ENCODE measurements at places on chromosomes 6 and 20.

- DNase-seq = peak; percentile 42
These were observed 18.7 kb downstream of the ZNF451 start for GRCh38 chr6:57108691-57109090.

DNA sequence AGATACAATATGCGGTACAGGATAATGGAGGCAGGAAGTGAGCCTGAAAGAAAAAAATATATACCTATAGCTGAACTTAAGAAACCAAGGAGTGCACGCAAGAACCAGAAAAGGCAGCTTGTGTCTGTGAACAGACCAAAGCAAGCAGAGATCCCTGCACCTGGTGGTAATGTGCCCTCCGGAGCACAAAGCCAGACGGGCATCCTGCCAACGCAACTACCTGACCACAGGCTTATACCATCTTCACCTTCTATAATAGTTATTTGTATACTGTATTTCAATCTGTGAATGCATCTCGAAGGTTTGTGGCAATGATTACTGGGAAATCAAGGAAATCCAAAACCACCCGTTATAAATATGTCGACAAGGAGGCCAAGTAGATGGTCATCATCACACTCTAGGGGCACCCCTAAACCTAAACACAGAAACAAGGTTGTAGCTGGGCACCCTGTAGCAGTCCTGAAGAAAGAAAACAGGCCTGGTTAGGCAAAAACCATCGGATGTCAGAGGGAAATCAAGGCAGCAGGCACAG, 801 bp downstream of the FBXL4 start:
- peak; percentile 18 for DNase-seq

DNA sequence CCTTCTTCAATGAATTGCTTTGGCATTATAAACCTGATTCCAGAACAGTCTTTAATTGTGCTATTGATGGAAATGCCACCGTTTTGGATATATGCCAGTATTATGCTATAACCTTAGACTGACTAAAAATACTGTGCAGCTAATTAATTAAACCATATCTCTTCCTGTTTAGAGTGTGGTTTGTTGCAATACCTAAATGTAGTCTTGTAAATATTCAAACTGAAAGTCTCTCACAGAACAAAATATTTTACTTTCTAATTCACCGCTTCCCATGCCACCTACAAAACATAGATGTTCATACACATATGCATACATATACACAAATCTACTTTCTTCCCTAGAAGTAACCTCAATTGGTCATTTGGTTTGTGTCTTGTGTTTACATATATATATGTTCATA, 126.6 kb downstream of the SIM1 start:
- no peak for DNase-seq

DNA sequence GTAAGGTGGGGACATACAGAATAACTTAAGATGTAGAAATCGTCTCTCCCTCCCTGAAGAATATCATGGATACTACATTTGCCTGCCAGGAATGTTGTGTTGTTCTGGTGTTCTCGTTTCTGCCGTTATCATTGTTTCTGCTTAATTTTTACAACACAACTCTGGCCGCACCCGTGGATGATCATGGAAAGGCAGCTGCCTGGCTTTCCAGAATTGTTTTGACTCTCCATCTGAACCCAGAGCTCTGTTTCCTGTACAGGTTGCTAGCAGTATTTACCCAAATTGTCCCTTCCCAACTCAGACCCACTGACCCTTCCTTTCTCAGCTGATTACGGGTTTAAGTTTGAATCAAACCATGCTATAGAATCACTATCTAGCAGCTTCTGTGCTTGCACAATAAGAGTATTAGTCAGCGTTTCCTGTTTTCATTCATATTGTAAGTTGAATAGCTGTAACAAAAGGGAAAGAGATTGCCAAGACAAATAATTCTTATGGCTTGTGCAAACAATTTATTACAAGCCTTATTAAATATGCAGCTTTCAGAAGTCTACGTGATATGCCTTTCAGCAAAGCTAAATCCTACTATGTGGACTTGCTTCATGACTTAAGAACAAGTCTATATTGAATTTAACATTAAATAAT, 139.0 kb downstream of the MTHFD1L start:
- DNase-seq = no peak

GRCh38 chr20:37948956-37949355, 46.0 kb downstream of the VSTM2L start:
- DNase-seq = no peak

GRCh38 chr6:166278579-166279392, 29.4 kb downstream of the PRR18 start:
- no peak for DNase-seq

GRCh38 chr6:158642097-158642601, 2.4 kb downstream of the DYNLT1 start:
- DNase-seq = no peak

DNA sequence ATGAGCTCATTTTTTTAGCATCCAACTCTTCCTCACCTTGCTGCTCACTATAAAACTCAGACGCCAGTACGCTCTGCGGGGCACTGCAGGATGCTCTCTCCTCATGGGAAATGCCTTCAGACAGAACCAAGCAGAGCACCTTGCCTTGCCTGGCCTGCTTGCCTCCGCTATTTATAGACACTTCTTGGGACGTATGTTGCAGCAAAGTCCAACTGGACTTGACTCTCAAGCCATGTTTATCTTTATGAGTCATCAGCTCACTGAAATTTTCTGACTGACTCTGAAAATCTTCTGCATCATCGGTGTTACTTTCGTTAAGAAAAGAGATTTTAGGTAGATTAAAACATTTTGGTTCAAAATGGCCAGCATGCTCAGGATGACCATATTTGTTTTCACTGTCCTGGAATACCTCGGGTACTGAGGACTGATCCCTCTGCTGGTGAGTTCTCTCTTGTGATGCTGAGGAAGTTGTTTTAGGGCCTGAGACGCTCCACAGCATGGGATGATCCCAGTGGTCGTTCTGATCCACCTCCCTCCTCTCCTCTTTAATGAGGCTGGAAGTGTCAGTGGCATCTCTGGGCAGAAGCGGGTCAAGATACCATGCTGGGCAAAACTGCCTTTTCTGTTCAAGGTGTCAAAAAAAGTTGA, 204.5 kb downstream of the KIF16B start:
- no peak for DNase-seq

GRCh38 chr6:123830120-123830519, 26.5 kb downstream of the NKAIN2 start:
- no peak for DNase-seq

DNA sequence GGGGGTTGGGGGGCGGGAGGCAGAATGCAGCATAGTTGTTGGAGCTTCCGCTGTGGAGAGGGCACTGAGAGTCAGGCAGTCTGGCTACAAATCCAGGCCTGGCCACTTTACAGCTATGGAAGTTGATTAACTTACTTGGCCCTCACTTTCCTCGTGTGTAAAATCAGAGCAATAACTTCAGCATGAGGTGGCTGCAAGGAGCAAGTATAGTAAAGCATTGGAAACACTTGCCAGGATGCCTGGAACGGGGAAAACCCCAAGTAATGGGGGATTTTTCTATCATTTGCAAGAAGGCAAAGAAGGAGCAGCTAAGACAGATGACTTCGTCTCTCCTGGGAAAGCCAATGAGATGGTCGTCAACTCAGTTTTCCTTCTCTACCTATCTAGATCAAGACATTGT, 35.8 kb downstream of the AGPAT4 start:
- DNase-seq = no peak

DNA sequence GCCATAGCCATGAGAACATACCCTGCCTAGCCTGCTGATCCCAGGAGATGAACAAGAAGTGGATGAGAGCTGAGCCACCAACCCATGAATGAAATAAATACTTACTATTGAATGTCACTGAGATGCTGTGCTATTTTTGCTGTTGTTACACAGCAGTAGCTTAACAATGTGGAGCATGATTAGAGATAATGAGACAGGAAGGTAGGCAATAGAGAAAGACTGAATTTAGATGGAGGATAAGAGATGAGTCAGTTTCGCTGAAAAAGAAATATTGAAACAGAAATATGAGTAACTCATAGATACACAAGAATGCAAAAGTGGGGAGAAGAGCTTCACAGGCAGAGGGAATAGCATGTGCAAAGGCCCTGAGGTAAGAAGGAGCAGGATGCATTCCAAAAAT, 94.9 kb upstream of the TOP1 start:
- no peak for DNase-seq

GRCh38 chr6:41589223-41589622, 43.0 kb downstream of the FOXP4 start:
- no peak for DNase-seq

- DNase-seq = no peak
These were observed 19.0 kb upstream of the DCDC2 start for GRCh38 chr6:24376871-24377270.

DNA sequence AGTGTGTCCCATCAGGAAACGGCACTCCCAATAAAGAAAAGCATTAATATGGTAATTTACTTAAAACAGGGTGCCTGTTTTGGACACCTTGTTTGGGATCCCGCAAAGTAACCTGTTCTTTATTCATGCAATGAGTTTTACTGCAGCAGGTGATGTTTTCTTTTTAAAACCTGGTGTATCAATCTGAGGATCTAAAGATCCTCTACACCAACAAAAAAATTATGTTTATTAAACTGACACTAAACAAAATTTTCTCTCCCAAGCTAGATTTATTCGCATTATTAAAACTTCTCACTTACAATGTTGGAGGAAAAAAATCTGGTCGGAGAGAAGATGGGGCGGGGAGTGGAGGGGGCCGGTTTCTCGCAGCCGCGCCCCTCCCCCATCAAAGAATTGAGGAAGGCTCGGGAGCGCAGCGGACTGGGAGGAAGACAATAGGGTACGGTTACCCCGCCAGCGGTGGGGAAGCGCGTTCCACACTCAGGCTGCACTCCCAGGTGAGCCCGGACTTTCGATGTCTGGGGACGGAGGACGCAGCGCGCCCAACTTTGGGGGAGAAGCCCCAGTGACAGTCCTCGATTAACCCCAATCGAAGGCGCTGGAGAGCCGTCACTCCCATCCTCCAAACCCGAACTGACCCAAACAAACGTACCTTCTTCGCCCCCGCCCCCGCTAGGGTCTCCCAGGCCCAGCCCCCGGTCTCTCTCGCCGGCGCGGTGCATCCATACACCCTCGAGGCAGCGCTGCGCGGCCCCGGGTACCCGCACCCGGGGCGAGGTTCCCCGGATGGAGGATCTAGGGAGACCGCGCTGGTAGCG, 1.3 kb downstream of the CD24 start:
- DNase-seq = peak; percentile 49

GRCh38 chr20:59939879-59940128, 301 bp downstream of the PPP1R3D start:
- no peak for DNase-seq

GRCh38 chr6:4801491-4802110, 25.4 kb downstream of the CDYL start:
- DNase-seq = peak; percentile 48

GRCh38 chr6:91142154-91142553, 555.3 kb upstream of the MAP3K7 start:
- no peak for DNase-seq

DNA sequence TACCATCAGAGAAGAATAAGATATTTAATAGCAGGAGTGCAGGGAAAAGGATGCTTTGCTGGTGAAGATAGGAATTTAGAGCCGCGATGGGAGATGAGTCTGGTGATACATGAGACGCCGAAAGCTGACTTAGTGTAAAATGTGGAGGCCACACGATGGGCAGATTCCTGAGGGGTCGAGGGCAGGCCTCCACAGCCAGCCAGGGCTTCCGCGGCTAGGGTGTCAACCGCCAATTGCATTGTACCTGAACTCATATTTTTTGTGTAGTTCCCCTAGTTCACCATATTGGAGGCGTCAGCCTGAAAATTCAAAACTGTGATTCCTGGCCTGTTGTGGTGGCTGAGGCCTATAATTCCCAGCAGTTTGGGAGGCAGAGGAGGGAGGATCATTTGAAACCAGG, 8.5 kb downstream of the ETV7 start:
- no peak for DNase-seq

Data from GM20000 (cell line).